ENCODE measurements at places on chromosomes 5 and 9. TPM values are rescaled to one million over a fixed set of nuclear protein-coding genes. Genes with fewer than 3 reads are reported as not detected.

PCDHGA8 gene
- total RNA-seq, result 0.14 TPM

IFT74 gene
- 7.0 TPM for total RNA-seq

PCDHB12 gene
- 0.33 TPM for total RNA-seq

RELL2 gene
- 1.3 TPM for total RNA-seq

PRR16 gene
- 0.14 TPM for total RNA-seq

DNA sequence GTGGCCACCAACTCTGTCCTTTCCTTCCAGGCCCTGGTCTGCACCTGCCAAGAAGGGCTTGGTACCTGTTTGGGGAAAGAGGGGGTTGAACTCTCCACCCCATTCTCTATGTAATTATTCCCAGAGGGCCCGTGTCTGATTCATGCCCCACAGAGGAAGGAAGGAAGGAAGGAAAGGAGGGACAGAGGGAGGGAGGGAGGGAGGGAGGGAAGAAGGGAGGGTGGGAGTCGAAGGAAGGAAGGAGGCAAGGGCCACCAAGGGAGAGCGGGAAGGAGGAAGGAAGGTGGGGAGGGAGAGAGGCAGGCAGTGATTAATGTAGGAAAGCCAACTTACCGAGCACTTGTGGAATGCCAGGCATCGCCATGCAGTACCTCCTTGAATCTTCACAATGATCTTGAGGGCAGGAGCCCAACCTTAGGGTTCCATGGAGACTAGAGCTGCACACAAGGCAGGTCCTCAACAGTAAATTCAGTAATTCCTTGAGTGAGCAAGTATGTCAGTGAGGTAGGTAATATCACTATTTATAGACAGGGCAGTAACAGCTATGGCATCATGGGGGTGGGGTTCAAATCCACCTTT lies 75.8 kb downstream of the FGF18 start:
- no peak for DNase-seq

DNA sequence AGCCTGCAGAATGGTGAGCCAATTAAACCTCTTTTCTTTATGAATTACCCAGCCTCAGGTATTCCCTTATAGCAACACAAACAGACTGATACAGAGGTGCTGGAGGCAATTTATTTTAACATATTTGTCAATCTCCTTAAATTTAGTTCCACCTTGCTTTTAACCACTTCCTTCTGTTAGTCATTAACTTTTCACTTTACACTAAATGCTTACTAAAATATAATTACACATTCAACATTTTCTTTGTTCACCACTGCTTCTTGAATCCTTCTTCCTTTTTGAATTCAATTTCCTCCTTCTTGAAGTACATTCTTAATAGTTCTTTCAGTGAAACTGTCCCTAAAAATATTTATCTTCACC lies 39.4 kb downstream of the LYRM7 start:
- DNase-seq, result no peak

DNA sequence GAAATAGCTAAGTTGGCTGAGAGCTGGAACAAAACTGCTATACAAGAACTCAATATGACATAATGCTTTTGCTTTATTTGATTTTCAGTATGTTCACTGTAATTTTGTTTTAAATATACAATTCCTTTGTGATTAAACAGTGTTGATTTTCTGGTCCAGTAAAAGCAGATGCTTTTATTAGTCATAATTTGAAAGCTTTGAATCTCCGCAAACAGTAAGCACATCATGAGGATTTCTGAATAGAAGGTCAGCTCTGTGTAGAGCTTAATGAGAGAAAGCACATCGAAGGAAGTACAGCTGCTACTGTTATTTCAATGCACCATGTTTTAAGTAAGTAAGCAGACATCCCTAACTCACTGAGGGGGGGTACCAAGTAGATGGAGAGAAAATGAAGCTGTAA lies 701.3 kb upstream of the ACO1 start:
- DNase-seq, result no peak
